Hematopoietic multipotent progenitor cell treated with erythropoietin and hydrocortisone succinate and interleukin-3 and kit ligand, for 6 days (in vitro differentiated cells): ENCODE measurements at places on chromosomes 11 and 22.
A peak's percentile ranks its signal among the peaks of the same experiment; 100 is the strongest.

DNA sequence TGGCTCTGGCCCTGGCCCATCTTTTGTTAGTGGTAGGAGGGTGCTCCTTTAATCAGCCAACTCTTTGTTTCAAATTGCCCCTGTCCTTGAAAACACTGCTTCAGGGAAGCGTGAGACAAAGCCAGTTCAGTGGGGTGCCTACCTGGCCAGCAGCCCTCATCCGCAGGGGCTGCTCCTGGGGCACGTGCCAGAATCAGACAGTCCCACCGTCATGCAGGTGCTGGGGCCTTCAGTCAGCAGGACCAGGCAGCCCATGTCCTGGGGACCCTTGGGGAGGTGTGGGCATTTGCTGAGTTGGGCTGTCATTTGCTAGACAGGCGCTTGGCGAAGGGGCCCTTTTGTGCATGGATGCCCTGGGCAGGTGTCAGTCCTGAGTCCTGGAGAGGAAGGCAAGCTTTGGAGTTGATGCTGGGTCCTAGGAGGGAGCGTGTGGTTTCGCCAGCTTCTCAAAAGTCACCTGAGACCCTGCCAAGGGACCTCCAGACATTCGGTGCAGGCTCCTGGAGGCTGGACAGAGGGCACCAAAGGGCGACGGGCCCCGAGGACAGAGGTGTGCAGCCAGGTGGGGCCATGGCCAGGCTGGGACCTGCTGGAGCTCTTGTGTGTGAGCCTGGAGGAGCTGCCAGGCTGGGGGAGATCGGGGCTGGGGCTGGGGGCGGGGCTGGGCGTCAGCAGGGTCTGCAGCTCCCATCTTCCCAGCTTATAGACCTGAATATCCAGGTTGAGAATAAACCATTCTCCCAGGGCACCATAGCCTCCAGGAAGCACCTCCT lies 15.0 kb upstream of the RTN4R start:
- DNase-seq: no peak

- no peak for DNase-seq
These were observed at the start of gene DRICH1 for GRCh38 chr22:23632178-23632577. TSS of gene DRICH1 (minus strand) at chr22:23632321. CDS start at chr22:23632023, 298 bp downstream.

GRCh38 chr22:42969348-42969975 lies 45.5 kb downstream of the PACSIN2 start:
- no peak for DNase-seq

- DNase-seq: no peak
These were observed 908 bp downstream of the LIMK2 start for GRCh38 chr22:31212783-31213629.

DNA sequence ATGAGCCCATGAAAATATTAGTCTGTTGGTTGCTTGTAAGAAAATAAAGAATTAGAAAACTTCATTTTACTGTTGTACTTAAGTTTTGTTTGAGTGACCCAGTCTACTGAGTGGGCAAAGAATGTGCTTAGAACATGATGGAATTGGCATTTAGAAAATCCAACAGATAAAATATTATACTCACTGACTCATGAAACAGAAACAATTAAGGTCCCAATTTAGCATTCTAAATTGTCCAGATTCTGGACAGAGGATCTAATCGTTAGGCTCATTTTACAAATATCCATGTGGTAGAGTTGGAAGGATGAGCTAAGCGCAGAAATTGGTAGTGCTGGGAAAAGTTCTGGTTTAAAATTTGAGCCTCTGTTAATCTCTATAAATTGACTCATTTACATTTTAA lies 45.4 kb downstream of the METTL15 start:
- no peak for DNase-seq

GRCh38 chr11:94151903-94152677 lies 23.4 kb downstream of the PANX1 start:
- DNase-seq: no peak

DNA sequence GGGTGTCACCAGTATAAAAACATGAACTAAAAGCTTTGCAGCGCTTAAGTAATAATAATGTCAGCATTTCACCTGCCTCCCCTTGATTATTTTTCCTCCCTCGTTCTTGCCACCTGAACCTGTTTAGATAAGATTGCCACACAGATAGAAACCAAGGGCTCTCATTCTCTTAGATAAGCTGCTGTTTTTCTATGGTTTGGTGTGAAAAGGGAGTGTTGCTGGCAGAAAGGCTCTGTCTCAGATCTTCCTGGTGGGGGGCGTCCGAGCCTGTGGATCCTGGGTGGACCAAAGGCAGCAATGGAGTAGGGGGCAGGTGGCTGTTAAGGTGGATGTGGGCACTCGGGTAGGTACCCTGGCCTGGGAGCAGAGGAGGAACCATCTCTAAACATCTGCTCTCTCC lies 147.5 kb downstream of the ST3GAL4 start:
- DNase-seq: no peak

GRCh38 chr11:21537980-21538379 lies 654.9 kb upstream of the ANO5 start:
- no peak for DNase-seq

DNA sequence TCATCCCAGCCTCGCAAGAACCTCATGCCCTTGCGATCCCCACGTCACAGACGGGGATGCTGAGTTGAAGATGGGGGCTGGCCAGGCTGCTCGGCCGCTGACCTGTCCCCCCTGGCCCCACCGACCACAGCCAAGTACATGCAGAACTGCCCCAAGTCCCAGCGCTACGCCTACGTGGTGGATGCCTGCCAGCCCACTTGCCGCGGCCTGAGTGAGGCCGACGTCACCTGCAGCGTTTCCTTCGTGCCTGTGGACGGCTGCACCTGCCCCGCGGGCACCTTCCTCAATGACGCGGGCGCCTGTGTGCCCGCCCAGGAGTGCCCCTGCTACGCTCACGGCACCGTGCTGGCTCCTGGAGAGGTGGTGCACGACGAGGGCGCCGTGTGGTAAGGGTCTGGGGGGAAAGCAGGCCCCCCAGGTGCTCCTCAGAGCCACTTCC lies 10.0 kb downstream of the MUC5B start:
- no peak for DNase-seq

- DNase-seq: peak; percentile 16
These were observed 17.0 kb upstream of the FAM181B start for GRCh38 chr11:82750643-82751139.
